ENCODE measurements at places on chromosomes 3 and 15.

GRCh38 chr3:85162905-85163304, 204.1 kb downstream of the CADM2 start:
- DNase-seq, result no peak

GRCh38 chr3:63231643-63232042, 46.5 kb upstream of the SYNPR start:
- DNase-seq, result no peak

GRCh38 chr15:66886241-66886675, 179.1 kb upstream of the SMAD3 start:
- no peak for DNase-seq

DNA sequence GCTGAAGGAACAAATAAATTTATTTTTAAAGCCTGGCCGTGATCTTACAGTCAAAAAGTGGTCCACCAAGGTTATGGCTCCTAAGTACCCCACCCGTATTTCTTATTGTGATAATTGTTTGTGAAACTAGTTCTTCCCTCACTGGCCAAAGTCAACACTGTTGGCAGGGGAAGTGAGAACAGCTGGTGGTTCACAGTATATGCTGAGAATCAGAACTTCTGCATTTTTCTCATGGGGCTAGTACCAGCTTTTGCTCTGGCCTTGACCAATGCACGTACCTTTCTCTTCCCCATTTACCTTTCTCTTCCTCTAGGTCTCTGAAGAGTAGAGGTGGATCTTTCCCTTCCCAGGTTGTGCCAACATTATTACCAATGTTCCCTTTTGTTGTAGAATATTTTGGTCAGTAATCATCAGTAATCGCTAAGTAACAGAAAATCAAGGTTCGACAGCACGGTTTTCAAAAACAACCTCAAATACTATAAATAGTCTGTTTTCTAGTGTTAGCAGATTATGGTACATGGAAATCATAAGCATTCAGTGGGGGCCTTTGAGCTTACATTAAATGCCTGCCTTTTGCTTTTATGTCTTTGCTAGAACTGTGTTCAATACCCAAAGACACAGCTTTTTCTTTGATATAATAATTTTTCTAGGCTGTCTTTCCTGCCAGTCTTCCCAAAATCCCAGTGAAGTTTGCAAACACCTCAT, 268.0 kb downstream of the LPP start:
- DNase-seq, result no peak

DNA sequence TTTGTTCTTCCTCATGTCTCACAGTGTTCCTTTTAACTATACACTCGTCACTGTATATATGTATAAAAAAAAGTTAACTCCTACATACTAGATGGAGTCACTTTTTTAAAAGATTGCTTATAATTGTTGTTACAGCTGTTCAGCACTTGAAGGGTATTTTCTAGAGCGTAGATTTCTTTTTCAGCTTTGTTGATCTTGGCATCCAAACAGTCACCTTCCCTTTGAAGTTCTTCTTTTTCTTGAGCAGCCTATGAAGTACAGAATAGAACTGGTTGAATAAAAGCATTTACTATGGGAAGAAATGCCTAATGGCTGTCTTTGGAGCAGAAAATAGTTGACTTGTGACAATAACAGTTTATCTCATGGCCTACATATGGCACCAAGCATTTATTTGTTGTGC, 17.8 kb downstream of the TTC14 start:
- DNase-seq, result no peak

Data from stimulated activated CD4-positive, alpha-beta T cell treated with anti-CD3 and anti-CD28 coated beads, Interleukin-4, amount 100 ng/mL, for 4 hours (primary cell).